ENCODE measurements at places on chromosomes 1 and 21.

- no peak overlapping the region for H3K4me3 ChIP-seq
- no peak overlapping the region for H3K27ac ChIP-seq
- DNase-seq = no peak
- no peaks in the 10 kb centered on the region for H3K27me3 ChIP-seq
Measured at GRCh38 chr1:23718482-23718881, 24.8 kb upstream of the ELOA start.

DNA sequence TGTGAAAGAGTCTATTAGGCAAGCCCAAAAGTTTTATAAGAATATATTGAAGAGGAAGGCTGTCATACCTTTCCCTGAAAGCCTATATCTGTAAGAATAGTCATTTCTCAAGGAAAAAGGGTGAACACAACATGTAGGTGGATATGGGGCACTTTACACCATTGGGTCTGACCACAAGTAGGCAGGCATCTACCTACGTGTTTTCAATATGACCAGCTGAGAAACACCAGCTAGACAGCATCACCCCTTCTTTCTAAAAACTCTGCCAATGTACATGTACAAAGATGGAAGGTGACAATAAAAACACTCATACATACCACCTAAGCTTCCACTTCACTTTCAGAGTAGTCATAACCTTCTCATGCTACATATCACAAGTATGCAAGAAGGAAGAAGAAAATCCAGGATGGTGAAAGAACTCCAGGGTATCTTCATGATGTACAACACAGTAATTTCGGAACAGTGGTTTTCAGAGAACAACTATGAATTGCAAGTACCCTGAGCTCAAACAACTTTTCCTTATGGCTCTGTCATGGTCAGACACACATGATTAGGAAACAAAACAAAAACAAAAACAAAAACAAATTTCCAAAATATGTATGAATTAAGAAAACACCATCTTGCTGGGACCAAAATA is 98.5 kb upstream of the ADGRL2 start:
- peak overlapping the region; percentile 92 for H3K27ac ChIP-seq
- H3K27me3 ChIP-seq = no peaks in the 10 kb centered on the region
- no peaks in the 10 kb centered on the region for H3K36me3 ChIP-seq
- peaks cover 55% of the 10 kb centered on the region for H3K4me1 ChIP-seq

DNA sequence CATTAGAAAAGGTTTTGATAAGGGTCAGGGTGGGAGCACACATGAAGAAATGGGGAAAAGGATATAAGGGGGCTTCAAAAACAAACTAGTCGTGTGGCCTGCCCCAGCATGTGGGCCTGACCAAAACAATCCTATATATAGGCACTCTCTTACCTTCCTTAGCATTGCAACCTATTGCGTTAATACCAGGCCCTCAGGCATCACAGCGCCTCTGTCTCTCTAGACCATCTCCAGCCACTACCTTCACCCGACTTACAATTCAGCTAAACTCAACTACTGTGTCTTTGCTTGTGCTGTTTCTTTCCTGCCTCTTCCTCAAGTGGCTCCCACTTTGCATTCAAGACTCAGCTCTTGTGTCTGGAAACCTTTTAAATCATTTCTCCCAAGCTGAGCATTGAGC is 47.0 kb upstream of the GJA5 start:
- H3K4me1 ChIP-seq = no peaks in the 10 kb centered on the region
- H3K36me3 ChIP-seq = no peaks in the 10 kb centered on the region
- H3K27me3 ChIP-seq = no peaks in the 10 kb centered on the region
- no peak overlapping the region for H3K4me3 ChIP-seq
- H3K27ac ChIP-seq = no peak overlapping the region
- no peak for DNase-seq

GRCh38 chr1:35857830-35858229 is 25.2 kb upstream of the AGO1 start:
- no peak overlapping the region for H3K27ac ChIP-seq
- H3K27me3 ChIP-seq = no peaks in the 10 kb centered on the region
- no peak overlapping the region for H3K4me3 ChIP-seq
- peaks cover 19% of the 10 kb centered on the region for H3K36me3 ChIP-seq

DNA sequence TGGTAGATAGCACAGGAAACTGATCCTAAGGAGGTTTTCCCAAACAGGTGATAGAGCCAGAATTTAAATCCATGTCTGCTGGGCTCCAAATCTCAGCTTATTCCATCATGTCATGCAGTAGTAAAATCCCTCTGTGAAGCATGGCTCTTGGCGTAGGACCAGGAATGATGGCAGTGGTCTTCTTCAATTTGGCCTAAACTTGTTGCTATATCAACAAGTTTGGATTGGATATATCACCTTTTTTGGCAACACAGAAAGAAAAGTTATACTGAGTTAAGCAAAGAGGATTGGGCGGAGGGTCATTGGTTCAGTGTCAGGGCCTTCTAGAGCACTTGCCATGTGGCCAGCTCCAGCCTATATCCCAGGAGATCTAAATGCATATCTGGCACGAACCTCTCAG is 52.2 kb downstream of the FGGY start:
- H3K27ac ChIP-seq = no peak overlapping the region
- no peaks in the 10 kb centered on the region for H3K27me3 ChIP-seq
- H3K4me3 ChIP-seq = no peak overlapping the region
- no peaks in the 10 kb centered on the region for H3K4me1 ChIP-seq
- H3K36me3 ChIP-seq = no peaks in the 10 kb centered on the region
- DNase-seq = no peak

DNA sequence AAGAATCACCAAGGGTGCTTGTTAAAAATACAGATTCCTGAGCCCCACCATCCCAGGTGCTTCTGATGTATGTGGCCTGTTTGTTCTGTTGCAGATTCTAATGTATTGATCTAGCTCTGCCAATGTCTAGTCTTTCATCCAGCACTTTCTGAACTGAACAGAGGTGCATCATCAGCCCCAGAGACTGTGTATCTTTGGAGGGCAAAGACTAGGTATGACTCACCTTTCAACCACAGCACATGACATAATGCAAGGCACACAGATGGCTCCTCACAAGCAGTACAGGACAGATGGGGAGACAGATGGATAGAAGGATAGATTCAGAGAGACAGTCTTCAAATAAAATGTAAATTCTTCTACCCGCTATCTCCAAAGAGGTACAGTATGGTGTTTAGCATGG is 32.3 kb downstream of the CD58 start:
- no peaks in the 10 kb centered on the region for H3K27me3 ChIP-seq
- H3K4me1 ChIP-seq = peaks cover 45% of the 10 kb centered on the region
- H3K36me3 ChIP-seq = peaks cover 18% of the 10 kb centered on the region
- peak overlapping the region; percentile 87 for H3K27ac ChIP-seq

DNA sequence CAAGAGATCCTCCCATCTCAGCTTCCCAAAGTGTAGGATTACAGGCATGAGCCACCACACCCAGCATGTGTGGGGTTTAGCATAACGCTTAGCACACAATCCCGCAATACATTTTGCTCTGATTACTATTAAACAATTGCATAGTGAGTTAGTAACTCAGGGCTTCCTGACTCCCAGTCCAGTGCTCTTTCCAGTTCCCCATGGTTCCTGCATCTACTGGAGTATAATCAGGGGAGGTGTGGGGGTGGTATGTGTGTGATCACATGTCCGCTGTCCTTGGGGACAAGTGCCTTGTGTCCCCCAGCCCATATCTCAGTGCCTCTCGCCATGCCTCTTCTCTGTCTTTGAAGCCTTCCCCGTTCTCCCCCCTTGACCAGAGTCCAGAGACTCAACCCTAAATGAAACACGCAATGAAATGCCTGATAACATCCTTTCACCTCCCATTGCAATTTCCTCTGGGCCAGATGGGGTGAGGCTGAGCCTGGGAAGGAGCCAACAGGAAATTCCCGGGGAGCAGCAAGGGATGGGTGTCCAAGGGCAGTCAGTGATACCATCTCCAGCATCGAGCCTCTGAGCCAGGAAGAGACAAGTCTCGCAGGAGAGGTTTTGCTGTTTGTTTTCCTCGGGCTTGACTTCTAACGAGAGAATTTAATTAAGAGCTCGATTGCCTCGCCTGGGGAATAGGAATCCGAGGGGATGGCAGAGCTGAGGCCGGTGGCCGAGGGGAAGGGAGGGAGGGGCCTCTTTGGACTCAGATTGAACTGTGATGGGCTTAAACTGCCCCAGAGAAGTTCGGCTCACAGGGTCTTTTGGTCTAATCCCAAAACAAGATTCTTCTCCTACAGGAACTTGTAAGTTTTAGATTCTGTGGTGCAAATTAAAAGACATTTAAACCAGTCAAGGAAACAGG is 7.7 kb upstream of the HTR1D start:
- H3K4me1 ChIP-seq = peaks cover 12% of the 10 kb centered on the region
- no peak for DNase-seq
- no peak overlapping the region for H3K4me3 ChIP-seq
- H3K27ac ChIP-seq = peak overlapping the region; percentile 54
- H3K36me3 ChIP-seq = no peaks in the 10 kb centered on the region
- H3K27me3 ChIP-seq = no peaks in the 10 kb centered on the region

DNA sequence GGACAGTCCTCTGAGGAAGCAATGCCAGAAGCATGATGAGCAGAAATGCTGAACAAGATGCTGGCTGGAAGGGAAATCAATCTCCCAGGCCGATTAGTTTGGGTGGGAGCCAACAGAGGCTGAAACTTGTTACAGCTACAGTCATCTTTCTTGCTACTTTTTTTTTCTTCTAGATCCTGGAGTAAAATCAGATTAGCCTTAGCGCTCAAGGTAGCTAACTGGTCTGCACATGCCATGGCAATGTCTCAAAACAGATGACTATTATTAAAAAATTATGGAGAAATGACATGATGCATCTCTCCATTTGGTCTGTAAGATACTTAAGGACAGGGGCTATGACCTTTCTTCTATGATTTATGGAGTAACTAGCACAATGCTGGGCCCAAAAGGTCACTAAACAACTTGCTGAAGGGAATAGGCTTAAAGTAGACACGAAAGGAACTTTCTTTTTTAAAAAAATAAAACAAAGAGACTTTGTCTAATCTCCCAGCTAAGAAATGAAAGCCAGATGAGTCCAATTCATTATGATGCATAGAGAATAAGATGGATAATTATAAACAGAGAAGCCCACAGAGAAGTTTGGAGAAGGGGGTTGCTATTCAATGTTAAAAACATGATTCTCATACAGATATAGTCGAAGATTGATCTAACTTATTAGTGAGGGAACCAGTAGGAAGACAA is 42.5 kb downstream of the UTP25 start:
- H3K36me3 ChIP-seq = no peaks in the 10 kb centered on the region
- peaks cover 22% of the 10 kb centered on the region for H3K4me1 ChIP-seq
- no peak overlapping the region for H3K27ac ChIP-seq
- DNase-seq = no peak
- H3K4me3 ChIP-seq = no peak overlapping the region

DNA sequence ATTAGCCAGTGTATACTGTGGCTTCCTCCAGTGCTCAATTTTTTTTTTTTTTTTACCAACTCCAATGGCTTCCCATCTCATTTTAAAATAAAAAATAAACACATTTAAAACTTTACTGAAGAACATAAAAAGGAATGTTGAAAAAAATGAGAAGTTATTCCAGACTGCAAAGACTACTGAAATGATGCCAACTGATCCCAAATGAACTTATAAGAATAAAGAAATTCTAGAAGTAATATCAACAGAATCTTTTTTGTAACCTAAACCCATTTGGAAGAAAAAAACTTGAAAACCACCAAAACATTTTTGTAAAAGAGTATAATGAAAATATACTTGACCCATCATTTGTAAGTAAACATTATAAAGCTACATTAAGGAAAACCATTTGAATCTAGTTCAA is 129.4 kb downstream of the FAF1 start:
- H3K4me1 ChIP-seq = no peaks in the 10 kb centered on the region
- no peak for DNase-seq
- no peak overlapping the region for H3K27ac ChIP-seq
- no peaks in the 10 kb centered on the region for H3K27me3 ChIP-seq
